ENCODE measurements at places on chromosomes 2 and 18.

GRCh38 chr2:794554-795241, 117.5 kb upstream of the TMEM18 start:
- no peak for DNase-seq

DNA sequence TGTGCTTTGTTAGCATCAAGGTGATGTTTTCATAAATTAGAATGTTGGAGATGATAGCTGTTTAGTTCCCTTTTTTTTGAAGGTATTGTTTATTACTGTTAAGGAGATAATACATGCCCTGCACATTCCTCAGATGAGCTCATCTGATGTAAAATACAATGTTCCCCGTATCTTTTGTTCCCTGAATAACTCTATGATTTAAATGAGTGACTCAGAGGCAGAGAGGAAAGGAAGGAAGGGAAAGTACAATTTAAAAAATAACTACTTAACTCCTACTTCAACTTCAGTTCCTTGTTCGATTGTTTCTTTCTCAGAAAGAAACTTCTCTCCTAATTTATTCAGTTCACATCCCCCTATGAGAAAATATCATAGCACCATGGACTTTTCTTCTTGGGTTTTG, 208.7 kb downstream of the KCNE4 start:
- DNase-seq: no peak

DNA sequence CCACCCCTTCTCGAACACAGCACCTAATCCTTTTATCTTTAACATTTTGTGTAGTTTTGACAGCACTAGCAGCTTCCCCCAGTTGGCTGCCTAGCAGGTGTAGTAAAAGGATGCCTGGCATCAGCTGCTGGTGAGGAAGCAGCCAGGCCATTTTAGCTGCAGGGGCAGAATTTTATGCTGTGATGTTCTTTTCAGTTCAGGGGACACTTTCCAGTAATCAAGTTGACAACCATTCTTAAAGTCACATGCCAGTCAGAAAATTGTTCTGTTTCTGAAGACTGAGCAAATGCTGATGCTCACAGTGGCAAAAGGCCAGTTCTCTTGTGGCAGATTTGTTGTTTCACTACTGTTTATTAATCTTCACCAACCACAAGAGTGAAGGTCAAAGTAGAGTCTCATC, 570.8 kb downstream of the CCDC85A start:
- DNase-seq: no peak

DNA sequence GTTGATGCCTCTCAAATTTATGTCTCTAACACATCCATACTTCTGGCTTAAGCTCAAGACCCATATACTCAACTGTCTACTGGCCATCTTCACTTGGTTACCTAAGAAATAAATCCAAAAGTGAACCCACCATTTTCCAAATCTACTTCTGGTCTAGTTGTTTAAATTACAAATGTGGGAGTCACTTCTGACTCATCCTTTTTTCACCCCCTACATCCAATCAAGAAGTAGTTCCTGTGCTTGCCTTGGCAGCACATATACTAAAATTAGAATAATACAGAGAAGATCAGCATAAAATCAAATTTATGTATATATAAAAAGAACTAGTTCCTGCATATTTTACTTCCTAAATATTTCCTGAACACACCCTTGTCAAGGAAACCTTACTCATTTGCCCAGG, 53.6 kb downstream of the STRN start:
- no peak for DNase-seq

- peak; percentile 83 for DNase-seq
Measured at GRCh38 chr2:43129676-43130547, 96.5 kb downstream of the ZFP36L2 start.

GRCh38 chr2:25228848-25229278, 60.5 kb upstream of the POMC start:
- peak; percentile 78 for DNase-seq

- no peak for DNase-seq
Measured at GRCh38 chr2:97910403-97911205, 85.1 kb downstream of the TMEM131 start.

GRCh38 chr18:35786365-35787042, 186.0 kb upstream of the RMP24 start:
- no peak for DNase-seq

DNA sequence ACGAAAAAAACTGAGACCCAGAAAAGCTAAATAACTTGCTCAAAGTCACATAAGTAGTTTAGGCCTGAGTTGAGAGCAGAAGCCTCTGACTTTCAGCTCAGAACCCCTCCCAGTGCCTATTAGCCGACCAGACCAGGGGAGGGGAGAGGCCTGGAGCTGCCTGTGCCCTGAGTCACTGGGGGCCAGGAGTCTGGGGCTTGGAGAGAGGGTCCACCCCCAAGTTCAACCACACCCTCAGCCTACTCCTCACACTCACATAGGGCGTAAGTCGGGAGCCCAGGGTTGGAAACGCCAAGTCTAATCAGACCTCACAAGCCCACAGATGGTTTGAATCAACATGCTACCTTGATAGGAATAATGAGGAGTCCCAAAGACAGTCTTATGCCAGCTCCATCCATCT, 12.6 kb upstream of the PKDCC start:
- no peak for DNase-seq

DNA sequence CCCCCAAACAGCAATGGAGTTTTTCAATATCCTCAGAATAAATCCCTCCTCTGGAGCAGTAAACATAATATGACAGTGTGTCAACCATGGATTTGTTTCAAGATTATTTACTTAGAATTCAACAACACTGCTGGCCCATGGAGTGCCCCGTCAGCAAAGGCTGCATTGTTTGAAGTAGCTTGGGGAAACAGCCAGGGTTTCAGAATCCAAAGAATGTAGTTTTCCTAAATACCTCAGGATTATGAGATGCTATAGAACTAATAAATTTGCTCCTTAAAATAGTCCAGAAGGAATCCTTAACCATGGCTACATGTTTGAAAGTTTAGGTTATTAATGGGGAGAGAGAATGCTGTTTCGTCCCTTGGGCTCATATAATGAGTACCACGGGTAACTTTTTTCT, 13.1 kb upstream of the CETN1 start:
- DNase-seq: no peak

GRCh38 chr2:176124947-176125771, 2.6 kb downstream of the HOXD9 start:
- no peak for DNase-seq

- no peak for DNase-seq
Measured at GRCh38 chr18:28669165-28669564, 492.2 kb upstream of the CDH2 start.

DNA sequence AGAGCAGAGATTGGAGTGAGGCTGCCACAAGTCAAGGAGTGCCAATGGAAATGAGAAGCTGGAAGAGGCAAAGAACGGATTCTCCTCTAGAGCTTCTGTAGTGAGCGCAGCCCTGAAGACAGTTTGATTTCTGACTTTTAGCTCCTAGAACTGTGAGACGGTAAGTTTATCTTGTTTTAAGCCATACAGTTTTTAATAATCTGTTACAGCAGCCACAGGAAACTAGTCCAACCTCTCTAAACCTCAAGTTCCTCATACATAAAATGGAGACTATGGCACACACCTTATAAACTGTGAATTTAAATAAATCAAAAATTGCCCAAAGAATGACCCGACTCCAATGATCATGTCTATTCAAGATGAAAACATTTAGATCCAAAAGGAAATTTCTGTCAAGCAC, 596.5 kb downstream of the BCL11A start:
- DNase-seq: no peak

- DNase-seq: no peak
Measured at GRCh38 chr2:201784563-201784962, 3.8 kb upstream of the ALS2 start.

DNA sequence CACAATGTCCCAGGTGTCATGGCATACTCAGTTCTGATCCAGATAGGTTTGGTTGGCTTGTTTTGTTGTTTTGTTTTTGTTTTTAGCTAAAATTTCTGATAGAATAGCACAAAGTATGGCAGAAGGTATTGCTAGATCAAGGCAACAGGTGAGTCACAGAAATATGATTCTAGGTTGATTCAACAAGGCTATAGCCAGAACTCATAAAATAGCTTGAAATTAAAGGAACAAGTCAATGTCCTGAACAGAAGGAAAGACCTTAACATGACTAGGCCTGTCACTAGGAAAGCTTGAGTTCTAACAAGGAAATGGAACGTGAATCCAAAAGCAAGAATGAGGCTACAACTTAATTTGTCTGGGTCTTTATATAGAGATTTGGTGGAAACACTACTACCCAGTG, 157.1 kb downstream of the GALNT3 start:
- DNase-seq: no peak

DNA sequence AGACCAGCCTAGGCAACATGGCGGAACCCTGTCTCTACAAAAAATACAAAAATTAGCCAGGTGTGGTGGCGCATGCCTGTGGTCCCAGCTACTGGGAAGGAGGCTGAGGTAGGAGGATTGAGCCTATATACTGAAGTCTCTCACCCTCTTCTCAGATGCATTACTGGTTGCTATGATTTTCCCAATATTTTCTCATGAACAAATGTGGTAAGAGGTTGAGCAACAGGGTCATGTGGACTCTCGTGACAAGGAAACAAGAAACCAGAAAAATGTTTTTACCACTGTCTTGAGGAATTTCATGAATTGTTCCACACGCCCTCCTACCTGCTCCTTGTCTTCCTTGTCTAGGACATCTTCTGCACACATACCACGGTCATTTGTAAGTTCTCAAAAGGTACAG, 12.4 kb downstream of the LMAN2L start:
- no peak for DNase-seq

- DNase-seq: no peak
Measured at GRCh38 chr2:185998562-185999070, 260.0 kb downstream of the FSIP2 start.

GRCh38 chr18:63120620-63121019, 198.9 kb downstream of the BCL2 start:
- no peak for DNase-seq

GRCh38 chr18:51425889-51426288, 228.4 kb upstream of the MEX3C start:
- DNase-seq: no peak

GRCh38 chr2:31580321-31581117, at the start of gene SRD5A2:
SRD5A2 (minus strand) TSS chr2:31580938; CDS start chr2:31580900, 38 bp downstream.
- DNase-seq: no peak

- peak; percentile 97 for DNase-seq
Measured at GRCh38 chr2:178112202-178113152, at the start of gene RBM45. RBM45 (plus strand) TSS chr2:178112437; CDS start chr2:178112547, 110 bp downstream.
